ENCODE measurements at places on chromosomes 7 and 10.

- no peak for DNase-seq
Observed at GRCh38 chr10:59055045-59055444, 121.4 kb upstream of the PHYHIPL start.

DNA sequence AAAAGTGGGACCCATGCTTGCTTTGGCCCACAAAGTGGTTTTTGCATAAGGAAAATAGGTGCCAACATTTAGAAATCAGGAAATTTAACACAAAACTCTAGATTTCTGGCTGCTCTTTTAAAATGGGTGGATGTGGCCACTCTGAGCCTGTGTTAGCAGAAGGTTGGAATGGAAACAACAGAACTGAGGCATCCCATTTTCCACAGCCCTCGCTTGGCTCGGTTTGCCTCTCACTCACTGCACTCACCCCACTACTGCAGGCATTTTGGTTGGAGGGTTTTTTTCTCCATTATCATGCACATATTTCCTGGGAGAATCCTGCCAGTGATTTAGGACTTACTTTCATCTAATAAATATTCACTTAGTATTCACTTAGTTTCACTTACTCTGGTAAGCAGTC is 178.9 kb downstream of the BICC1 start:
- no peak for DNase-seq

- no peak for DNase-seq
Observed at GRCh38 chr10:67550838-67551402, 145.1 kb downstream of the CTNNA3 start.

- DNase-seq, result no peak
Observed at GRCh38 chr10:51030480-51030879, 43.8 kb upstream of the PRKG1 start.

GRCh38 chr7:128785738-128786137 is 6.0 kb upstream of the CCDC136 start:
- DNase-seq, result no peak

DNA sequence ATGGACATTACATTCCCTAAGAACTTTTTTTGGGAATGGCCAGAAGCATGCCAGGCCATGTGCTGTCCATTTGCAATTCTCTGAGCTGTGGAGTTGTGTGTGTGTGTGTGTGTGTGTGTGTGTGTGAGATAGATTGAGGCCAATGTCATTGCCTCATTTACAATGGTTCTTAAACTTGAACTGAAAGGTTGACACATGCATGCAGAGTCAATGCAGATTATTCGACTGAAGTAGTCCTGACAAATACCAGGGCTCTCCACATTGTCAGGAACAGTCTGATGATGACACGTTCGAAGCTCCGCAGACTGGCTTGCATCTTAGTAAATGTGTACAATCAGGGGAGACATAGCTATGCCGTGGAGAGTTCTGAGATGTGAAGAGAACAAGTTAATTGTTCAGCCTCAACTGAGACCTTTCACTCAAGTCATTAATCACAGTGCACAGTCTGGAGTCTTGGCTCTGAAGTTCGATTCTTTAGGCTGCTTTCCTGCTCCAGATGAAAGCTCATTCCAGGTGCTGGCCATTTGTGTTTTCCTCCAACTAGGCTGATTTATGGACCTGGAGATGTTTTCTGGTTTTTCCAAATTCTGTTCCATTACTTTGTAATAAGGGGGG is 921.9 kb downstream of the LRMDA start:
- DNase-seq, result no peak

GRCh38 chr7:82697897-82698296 is 254.3 kb upstream of the CACNA2D1 start:
- no peak for DNase-seq

GRCh38 chr10:25465582-25466372 is 291.0 kb downstream of the GPR158 start:
- DNase-seq, result peak; percentile 22

- DNase-seq, result no peak
Observed at GRCh38 chr10:52452600-52453493, 138.8 kb downstream of the DKK1 start.

GRCh38 chr7:85234730-85235129 is 47.9 kb upstream of the SEMA3D start:
- DNase-seq, result no peak

DNA sequence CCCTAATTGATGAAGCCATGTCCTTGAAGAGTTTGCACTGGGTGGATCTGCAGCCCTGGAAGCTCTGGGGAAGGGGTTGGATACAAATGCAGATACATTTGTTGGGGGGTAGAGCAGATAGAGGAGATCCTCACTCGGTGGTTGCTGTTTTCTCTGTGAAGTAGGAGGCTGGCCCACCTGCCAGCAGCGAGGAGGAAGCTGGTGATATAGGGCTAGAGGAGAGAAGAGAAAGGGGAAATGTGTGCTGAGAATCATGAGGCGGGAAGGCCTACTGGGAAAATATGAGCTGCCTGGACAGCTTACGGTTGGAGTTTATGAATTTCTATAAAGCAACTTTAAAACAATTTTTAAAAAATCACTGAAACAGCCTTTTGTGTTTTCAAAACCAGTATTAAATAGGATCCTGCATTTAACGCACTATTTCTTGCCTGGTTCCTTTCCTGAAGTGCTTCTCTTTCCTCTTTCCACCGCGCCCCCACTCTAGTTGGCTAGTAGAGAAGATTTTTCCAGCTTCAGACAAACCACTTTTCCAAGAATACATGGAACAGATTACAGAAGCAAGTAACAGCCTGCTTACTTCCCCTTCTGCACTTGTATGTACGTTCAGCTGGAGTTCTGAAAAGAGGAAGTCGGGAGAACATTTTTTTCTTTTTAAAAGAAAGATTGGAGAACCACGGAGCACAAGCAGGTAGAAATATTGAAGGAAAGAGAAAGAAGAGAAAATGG is 100.6 kb upstream of the GLCCI1 start:
- no peak for DNase-seq

DNA sequence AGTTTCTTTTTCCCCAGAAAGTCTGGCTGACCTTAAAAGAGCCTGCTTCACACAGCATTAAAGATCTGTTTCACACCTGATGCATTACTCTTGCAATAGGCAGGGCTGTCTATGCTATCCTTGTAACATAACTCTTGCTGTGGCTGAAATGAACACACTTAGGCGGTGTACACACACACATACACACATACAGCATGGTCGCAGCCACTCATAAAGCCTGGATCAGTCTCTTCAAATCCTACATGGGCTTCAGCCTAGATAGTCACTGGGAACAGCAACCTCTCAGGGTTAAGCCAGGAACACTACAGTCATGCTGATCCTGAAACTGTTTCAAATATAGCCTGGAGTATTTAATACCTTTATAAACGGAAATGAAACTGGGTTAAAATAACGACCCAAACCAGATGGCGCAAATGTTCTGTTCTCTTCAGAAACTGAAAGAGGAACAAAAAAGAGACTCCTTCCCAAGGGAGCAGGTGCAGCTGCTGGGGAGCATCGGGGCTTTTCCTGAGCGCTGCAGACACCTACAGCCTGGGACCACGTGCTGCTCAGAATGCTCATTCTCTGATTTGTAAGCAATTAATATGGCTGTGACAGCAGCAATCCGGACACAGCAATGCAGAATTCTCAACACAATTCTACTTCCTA is 61.0 kb upstream of the SFMBT2 start:
- no peak for DNase-seq

DNA sequence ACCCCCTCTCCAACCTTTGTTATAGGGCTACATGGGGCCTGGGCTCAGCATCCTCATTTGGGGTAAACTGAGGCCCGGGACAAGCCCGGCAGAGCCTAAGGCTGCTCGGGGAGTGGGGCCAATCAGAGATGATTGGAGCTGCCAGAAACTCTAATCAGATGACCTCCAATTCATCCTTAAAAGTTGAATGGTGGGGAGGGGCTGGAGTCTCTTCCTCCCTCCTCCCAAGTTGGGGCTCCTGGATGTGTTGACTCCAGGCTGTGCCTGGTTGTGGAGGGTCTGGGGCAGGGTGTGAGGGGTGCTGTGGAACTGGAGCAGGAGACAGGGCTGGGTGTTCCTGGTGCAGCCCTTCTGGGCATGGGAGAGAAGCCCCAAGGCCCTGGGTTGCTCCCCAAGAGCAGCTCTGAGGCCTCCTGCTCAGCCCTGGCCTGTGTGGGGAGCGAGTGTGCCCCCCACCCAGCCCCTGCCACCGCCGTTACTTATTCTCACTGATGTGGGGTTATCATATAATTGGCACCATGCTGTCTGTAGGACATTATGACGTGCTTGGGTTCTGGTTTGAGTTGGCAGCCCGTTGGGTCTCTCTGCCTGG is 2.2 kb downstream of the BHLHA15 start:
- no peak for DNase-seq

DNA sequence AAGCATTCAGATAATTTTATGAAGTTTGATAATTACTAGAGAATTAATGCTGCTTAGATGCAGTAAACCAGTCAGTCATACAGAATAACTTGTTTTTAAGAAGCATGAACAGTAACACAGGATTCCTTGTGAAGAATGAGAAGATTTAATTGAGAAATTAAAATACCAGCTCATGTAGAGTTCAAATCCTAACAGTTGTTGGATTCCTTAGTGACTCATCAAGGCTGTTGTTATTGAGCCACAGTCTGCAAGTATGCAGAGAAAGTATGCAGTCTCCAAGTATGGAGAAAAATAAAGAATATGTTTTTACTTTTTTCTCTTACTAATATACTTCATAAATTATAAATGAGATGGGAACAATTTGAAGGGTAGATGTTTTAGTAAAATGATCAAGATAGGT is 30.2 kb upstream of the CYP26C1 start:
- DNase-seq, result no peak

DNA sequence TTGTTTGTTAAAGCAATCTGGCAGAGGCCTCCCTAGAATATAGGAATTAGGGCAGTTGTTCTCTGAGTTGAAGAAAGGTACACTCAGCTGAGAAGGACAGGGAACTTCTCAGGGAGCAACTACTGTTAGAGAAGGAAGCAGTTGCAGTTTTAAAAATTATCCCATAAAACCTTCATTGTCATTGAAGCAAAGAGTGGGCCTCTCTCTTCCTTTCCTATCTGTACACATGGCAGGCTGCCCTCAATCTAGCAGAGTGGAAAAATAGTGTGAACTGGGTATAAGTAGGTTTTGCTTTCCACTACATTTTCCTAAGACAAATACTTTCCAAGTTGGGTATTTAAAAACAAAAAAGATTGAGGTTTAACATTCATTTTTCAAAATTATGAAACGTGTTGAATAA is 236.7 kb upstream of the KLF14 start:
- no peak for DNase-seq
